Glomerular endothelial cell (primary cell): ENCODE measurements at places on chromosomes 7 and 10. TPM values are rescaled to one million over a fixed set of nuclear protein-coding genes. Genes with fewer than 3 reads are reported as not detected.

DNA sequence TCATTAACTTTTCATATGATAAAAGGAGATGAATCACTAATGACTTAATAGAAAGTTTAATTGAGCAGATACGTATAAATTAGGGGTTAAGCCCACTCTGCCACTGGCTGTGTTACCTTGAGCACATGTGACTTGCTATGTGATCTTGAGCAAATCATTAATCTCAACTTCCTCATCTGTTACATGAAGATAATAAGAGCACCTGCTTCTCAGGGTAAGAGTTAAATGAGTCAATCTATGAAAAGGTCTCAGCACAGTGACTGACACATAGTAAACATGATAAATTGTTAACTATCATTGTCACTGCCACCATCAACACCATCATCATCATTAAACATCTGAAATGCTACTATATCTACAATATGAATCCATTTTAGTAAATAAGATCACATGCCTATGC lies 110.8 kb downstream of the TPK1 start:
- DNase-seq: no peak

GRCh38 chr10:101839002-101839401 lies 4.6 kb downstream of the KCNIP2 start:
- no peak for DNase-seq

GRCh38 chr7:73700069-73700423 lies 16.6 kb downstream of the BUD23 start:
- DNase-seq: no peak

DNA sequence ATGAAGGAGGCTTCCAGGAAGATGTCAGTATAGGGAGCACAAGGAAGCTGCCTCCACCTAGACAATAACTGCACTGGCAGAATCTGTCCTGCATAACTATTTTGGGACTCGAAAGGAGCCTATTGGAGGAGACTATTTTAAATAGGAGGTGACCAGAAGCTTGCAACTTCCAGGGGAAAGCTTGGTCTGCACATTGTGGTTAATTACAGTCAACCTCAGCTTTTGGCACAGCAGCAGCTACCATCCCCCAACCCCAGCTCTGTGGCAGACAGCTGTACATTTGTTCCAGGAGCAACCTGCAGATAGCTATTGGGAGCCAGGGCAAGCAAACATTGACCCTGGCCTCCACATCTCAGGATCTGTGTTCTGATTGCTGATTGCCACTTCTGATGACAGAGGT lies 46.3 kb upstream of the NANOS1 start:
- DNase-seq: no peak

DNA sequence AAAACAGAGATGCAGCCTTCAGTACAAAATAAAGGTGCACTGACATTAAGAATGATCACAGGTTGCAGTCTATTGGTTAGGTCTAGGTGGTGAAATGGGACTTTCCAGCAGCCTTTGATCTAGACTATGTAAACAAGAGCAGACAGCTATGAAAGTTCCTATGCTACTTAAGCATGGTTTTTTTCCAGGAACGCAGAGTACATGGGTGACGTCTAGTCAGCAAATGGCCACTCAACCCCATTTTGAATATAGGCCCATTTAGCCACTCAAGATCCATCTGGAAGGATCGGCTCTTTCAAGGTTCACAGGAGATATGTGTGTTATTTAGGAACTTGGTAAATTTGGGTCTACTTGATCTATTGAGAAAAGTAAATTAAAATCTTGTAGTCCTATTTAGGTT lies 1424.6 kb upstream of the LRRTM3 start:
- DNase-seq: no peak

The VSTM4 gene
- 0.15 and 0.35 TPM in 2 replicates for total RNA-seq

The GJC3 gene
- 0.99 TPM in 1 of 2 replicates, not detected in the other for total RNA-seq
